ENCODE measurements at places on chromosomes 4 and X.

DNA sequence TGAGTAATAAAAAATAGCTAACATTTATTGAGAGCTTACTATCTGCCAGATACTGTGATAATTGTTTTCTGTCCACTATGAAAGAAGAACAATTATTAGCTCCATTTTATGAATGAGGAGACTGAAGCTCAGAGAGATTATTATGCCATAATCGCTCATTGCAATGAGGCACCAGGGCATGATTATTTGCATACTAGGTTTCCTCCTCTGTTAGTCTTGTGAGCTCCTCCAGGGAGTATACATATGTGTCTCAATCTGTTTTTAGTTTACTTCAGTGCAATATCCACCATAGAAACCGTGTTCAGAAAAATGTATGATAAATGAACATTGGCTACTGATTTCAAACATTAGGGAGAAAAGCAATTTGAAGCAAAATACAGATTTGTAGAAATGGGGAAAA lies 139.4 kb upstream of the OTUD4 start:
- DNase-seq = no peak

DNA sequence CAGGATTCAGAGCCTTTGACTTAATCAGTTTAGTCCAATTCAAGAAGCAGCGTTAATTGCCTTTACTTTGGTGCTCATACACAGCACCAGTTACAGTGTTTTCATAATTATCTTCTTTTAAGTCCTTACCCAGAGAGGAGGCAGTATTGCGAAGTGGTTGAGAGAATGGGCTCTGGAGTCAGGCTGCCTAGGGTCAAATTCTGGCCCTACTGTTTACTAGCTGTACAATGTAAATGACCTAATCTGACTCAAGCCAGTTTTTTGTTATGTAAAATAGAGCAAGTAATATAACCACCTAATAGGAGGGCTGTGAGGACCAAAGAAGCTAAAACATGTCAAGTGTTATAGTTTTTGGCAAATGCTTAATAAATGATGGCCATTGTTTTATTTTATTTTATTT lies 27.6 kb downstream of the WDR44 start:
- no peak for DNase-seq

DNA sequence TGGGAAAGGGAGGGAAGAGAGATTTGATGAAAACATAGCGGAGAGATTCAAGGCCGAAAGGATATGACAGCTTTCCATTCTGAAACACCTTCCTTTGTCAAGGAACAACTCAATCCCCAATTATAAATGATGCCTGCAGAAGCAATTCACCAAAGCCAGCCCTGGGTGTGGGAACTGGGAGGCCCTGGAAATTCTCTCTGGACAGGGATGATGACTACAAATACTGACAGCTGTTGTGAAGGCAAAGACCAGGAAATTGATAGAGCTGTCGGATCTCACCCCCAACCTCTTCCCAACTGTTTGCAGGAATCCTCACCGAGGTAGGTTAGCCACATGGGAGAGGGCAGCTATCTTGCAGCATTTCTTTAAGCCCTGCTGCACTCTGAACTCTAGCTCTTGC lies 54.3 kb downstream of the CCDC149 start:
- DNase-seq = no peak

DNA sequence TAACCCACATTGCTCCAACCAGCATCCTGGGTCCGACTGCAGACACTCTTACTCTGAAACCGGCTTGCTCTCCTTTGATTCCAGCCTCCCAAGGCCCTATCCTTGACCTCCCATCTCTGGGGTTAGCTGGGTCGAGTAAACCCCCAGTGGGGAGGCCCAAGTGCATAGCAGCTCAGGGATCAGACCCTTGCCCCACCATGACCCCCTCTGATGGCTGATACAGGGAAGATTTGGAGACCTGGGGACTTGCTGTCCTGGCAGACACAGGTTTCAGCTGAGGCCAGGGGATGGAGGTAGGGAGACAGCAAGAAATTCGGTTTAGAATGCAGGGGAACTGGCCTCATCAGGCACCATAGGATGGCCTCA lies 23.6 kb upstream of the CDKL5 start:
- no peak for DNase-seq

GRCh38 chr4:181796502-181796901 lies 446.7 kb upstream of the TENM3 start:
- no peak for DNase-seq

Data from dorsolateral prefrontal cortex (tissue), 122 donors.